T-helper 17 cell (primary cell): ENCODE measurements at places on chromosomes 16 and 17. TPM values are rescaled to one million over a fixed set of nuclear protein-coding genes. Genes with fewer than 3 reads are reported as not detected.

DNA sequence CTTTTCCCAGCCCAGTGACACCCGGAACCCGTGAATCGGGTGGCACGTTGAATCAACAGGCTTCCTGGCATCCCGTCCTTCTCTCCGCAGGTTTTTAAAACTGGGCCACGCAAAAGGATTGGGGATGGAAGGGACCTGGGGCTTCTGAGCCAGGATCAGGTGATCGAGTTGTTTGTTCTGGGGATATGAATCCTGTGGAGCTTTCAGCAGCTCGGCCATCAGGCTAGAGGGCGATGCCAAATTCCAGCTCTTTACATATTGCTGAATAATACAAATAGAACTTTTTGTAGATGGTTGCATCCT lies 473 bp downstream of the SUPT6H start:
- H3K27ac ChIP-seq = peak overlapping the region; percentile 100
- no peaks in the 10 kb centered on the region for H3K27me3 ChIP-seq
- H3K4me1 ChIP-seq = peaks cover 47% of the 10 kb centered on the region
- H3K4me3 ChIP-seq = peak overlapping the region; percentile 99

DNA sequence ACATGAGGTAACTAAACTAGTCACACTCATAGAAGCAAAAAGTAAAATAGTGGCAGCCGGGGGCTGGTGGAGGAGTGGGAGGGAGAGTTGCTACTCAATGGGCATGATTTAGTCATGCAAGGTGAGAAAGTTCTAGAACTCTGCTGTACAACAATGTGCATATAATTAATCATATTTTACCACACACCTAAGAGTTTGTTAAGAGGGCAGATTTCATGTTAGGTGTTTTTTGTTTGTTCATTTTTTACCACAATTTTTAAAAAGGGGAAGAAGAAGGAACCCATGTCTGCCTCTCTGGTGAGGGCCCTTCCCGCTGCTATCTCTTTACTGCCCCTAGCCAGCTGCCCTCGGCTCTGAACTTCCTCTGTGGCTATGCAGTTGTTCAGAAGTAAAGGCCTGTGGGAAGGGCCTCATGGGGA lies 11.2 kb downstream of the CD300LB start:
- no peak for DNase-seq
- H3K36me3 ChIP-seq = no peaks in the 10 kb centered on the region
- H3K27ac ChIP-seq = no peak overlapping the region
- H3K27me3 ChIP-seq = peaks cover 58% of the 10 kb centered on the region

- peaks cover 10% of the 10 kb centered on the region for H3K36me3 ChIP-seq
- DNase-seq = no peak
- peak overlapping the region; percentile 7 for H3K4me3 ChIP-seq
- no peaks in the 10 kb centered on the region for H3K27me3 ChIP-seq
Measured at GRCh38 chr17:64092952-64093451, 36.9 kb downstream of the ERN1 start.

DNA sequence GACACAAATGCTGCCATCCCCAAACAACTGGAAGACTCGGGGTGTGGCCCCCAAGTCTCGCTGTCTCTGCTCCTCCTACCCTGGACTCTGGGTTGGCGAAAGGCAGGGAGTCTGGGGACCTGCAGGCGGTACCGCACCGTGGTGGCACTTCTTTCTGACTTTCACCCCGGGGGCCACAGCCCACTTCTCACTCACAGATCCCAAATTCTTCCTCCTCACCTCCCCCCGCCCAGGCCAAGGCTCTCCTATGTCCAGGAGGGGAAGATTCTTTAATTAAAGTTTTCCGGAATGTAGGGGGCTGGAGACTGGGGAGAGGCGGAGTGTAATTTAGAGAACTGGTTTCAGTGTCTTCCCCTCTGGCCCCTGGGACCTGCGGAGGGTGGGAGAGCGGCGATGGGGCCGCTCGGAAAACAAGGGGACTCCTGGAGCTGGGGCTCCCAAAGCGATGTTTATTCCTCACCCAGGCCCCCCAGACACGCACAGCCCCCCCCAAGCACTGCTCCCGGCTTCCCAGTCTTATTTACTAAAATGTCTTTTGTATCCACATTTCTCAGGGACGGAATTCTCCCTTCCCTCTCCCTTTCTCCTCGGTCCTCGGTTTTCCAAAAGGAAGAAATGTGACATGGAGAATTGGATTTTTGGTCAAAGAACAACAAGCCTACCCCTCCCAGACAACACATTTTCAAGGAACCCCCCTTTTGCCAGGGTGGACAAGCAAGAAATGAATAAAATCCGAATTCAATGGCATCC lies 1.2 kb downstream of the WNT3 start:
- no peak overlapping the region for H3K27ac ChIP-seq
- peaks cover 24% of the 10 kb centered on the region for H3K4me1 ChIP-seq
- peaks cover 5% of the 10 kb centered on the region for H3K36me3 ChIP-seq
- no peak for DNase-seq

Gene MYCBPAP
- total RNA-seq = 1.2 TPM

- peak overlapping the region; percentile 93 for H3K4me3 ChIP-seq
- H3K27ac ChIP-seq = peak overlapping the region; percentile 90
- H3K4me1 ChIP-seq = peaks cover 19% of the 10 kb centered on the region
- no peak for DNase-seq
- H3K27me3 ChIP-seq = no peaks in the 10 kb centered on the region
Measured at GRCh38 chr16:84115919-84116719, 623 bp downstream of the MBTPS1 start.

Gene TPSD1
- not detected for total RNA-seq

Gene SLFN12
- 5.4 TPM for total RNA-seq

DNA sequence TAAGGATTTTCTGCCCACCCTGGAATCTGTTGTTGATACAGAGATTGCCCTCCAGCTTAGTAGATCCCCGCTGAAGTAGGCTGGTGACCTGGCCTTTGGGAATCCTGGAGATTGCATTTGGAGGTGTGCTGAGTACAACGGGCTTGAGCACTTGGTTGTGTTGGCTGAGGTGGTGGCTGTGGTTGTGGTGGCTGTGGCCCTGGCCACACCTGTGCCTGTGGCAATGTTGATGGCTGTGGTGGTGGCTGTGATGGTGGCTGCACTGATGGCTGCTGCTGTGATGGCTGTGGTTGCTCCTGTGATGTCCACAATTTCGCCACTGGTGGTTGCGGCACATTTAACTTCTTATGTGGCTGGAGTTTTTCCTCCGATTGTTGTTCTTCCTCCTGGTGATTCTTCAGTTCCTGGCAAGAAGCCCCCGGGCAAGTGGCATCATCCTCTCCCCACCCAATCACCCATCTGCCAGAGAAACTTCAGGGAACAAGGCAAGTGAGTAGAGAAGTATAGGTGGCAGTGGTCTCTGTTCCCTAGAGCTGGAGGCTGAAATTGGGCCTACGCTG lies 4.2 kb downstream of the CCDC200 start:
- H3K27me3 ChIP-seq = no peaks in the 10 kb centered on the region
- no peak overlapping the region for H3K4me3 ChIP-seq
